ENCODE measurements at places on chromosomes 16 and 17.

DNA sequence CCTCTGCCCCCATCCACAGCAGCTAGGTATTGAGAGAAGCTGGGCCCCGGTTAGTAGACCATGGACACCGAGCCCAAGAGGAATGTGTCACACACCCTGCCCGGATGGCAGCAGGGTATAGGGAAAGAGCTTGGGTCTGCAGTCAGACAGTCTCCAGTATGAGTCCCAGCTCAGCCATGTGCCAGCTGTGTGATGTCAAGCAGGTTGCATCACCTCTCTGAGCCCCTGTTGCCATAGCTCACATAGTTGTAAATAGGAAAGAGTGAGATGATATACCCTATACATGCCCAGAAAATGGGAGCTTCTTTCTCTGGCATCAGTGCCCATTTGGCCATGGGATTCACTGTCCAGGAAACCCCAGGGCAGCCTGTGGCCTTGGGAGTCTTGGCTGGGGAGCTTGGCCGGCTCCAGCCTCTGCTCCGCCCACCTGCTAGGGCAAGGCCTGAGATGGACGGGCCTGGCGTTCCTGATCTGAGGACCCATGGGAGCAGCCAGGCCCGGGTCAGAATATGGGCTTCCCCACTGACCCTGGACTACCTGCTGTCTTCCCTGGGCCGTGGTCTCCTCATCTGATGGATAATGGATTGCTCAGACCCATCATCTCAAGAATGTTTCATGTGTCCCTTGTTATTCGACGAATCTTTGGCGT is 13.2 kb downstream of the CD300LG start:
- DNase-seq, result no peak

- DNase-seq, result no peak
Observed at GRCh38 chr17:43750153-43750552, 8.4 kb downstream of the SOST start.

- DNase-seq, result no peak
Observed at GRCh38 chr16:65619606-65620005, 497.7 kb upstream of the CDH11 start.

DNA sequence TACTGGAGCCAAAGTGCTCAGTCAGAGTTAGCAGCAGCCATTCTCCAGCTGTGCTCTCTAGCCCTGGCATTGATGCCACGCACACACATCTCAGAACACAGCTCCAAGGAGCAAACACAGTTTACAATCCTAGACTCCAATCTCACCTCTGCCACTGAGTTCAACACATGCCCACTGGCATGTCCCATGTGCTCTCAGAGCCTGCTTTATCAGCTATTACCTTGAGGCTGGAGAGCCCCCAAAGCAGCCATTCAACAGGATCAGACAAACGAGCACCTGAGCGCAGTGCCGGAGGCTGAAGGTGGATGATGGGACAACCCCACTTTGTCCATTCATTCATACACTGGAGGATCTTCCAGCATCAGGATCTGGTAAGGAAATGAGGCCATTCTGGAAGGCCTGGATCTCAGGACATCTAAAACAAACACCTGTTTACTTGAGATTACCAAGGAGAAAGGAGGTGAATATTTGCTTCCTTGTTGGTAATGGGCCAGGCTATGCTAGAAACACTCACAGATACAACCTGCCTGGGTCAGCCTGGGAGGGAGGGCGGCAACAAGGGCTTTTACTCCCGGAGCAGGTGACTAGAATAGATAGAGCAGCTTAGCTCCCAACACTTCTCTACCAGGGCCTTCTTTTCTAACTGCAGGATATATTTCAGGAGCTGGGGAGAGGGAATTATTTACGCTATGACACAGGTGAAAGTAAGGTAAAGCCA is 25.4 kb downstream of the RANBP10 start:
- DNase-seq, result no peak

DNA sequence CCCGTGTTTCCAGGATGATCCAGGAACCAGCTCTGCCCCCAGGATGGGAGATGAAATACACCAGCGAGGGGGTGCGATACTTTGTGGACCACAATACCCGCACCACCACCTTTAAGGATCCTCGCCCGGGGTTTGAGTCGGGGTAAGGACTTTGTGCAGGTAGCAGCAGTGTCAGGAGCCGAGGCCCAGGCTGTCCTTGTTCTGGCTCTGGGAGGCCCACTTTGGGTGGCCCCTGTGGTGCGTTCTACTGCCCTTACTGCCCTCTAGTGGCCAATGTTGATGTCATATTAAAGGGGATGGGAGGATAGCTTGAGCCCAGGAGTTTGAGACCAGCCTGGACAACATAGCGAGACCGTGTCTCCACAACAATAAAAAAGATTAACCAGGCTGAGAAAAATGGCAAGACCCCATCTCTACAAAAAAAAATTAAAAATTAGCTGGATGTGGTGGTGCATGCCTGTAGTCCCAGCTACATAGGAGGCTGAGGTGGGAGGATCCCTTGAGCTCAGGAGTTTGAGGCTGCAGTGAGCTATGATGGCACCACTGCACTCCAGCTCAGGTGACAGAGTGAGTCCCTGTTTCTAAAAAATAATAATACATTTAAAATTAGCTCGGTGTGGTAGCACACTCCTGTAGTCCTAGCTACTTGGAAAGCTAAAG is 20.9 kb upstream of the CLEC18A start:
- DNase-seq, result no peak

GRCh38 chr16:64047878-64048277 is 1074.0 kb downstream of the CDH11 start:
- no peak for DNase-seq

Measured in stimulated activated naive CD4-positive, alpha-beta T cell treated with Interleukin-2 at 50 U/mL for 16 hours (primary cell).